ENCODE measurements at places on chromosomes 16 and 17.

GRCh38 chr17:72502371-72503341 is 381.8 kb downstream of the SOX9 start:
- DNase-seq: no peak

DNA sequence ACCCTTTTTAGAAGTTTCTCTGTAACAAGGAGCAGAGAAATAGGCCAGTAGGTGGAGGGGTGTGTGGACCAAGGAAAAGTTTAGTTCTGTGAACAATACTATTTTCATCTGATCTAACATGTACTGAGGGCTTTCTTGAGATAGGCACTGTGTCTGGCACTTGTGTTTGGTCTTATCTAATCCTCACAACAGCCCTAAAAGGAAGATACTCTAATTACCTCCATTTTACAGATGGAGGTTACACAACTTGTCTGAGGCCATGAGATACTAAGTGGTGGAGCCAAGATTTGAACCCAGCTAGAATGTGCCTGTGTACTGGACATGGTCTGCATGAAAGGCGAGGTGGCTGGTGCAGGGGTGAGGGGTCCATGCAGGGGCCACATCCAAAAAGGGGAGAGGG is 4.5 kb downstream of the TNFSF12 start:
- DNase-seq: no peak

GRCh38 chr16:8087146-8087545 is 503.2 kb downstream of the TMEM114 start:
- DNase-seq: no peak

- DNase-seq: no peak
Measured at GRCh38 chr16:88871349-88871702, 4.9 kb upstream of the PABPN1L start.

- DNase-seq: no peak
Measured at GRCh38 chr16:78957317-78958100, 643.0 kb downstream of the MAF start.

- no peak for DNase-seq
Measured at GRCh38 chr16:81505011-81505661, 60.5 kb downstream of the CMIP start.

DNA sequence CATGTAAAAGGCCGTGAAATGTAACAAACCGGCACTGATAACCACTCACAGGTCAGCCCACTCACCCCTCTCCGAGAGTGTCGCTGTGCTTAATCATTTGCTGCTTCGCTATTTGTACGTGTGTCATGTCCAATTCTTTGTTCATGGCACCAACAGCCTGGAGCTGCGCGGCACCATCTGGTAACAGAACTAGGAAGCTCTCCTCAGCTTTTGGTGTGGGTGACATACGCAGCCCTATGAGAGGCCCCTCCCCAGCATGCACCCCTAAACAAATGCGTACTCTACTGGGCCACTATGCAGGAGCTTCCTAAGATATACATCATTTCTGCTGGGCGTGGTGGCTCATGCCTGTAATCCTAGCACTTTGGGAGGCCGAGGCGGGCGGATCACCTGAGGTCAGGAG is 2.3 kb upstream of the PECAM1 start:
- DNase-seq: no peak

DNA sequence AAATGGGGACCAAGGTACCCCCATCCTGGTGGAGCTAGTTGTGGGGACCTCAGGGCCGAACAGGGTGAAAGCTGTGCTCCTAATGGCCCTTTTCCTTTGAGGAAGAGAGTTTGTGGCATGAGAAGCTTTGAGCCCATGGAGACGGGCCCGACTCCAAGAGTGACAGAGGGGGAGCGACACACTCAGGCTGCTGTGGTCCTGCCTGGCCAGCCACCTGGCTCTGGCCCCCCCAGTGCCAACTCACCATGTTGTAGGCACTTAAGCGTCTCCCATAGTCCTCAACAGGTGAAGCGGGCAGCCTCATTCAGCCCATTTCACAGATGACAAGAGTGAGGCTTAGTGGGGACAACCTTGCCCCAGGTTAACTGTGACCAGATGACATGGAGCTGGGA is 1.6 kb downstream of the IL21R start:
- DNase-seq: no peak

- DNase-seq: no peak
Measured at GRCh38 chr17:82296511-82297279, 20.7 kb downstream of the CD7 start.

DNA sequence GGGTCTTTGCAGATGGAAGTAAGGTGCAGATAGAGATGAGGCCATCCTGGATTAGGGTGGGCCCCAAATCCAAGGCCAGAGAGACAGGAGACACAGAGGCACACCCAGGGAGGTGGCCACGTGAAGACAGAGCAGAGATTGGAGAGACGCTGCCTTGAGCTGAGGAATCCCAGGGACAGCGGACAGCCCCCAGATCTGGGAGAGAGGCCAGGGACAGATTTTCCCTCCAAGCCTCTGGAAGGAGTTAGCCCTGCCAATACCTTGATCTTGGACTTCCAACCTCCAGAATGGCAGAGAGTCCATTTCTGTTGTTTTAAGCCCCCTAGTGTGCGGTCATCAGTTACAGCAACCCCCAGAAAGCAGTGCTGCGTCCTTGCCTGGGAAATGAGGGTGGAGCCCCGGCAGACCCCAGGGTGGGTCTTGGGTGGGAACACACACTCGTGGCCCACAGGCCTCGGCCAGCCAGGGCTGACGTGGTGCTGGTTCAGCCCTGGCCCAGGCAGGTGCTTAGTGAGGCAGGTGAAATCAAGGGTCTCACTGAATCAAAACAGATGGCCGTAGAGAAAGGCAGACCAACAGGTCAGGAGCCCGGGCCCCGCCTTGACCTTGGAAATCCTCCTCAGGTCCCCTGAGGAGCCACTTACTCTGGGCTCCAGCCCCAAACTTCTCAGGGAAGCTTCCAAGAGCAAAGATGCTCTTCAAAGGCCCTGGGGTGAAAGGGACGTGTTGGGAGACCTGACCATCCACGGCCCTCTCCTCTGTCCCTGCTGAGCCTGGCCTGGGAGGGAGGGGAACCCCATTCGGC is 169.3 kb downstream of the RBFOX3 start:
- no peak for DNase-seq

DNA sequence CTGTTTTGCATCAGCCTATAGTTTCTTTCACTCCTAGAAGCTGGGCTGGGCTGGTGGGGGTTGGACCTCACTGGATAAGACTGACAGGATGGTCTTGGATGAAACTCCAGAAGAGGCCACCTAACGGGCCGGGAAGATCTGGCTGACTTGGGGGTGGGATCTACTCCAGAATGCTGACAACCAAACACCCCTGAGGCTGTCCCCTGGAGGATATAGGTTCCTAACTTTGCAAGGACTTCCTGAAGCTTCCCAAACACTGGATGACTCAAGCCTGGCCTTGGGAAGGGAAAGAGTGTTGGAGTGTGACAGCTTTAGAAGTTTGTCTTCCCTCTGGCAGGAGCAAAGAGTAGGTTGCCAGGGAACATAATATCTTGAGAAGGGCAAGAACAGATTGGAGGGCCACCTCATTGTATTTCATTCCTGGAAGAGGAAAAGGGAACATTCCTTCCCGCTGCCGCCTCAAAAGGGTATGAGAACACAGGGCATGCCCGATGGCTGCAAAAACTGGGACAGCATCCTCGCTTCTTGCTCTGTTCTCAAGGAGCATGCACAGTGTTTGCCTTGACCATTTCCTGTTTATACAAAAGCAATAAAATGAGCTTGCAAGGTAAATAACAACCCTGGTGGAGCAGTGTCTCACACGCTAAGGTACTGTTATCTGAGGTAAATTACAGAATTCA is 6.8 kb upstream of the CYB5B start:
- DNase-seq: peak; percentile 41

- no peak for DNase-seq
Measured at GRCh38 chr16:24440306-24440705, 99.1 kb upstream of the RBBP6 start.

- no peak for DNase-seq
Measured at GRCh38 chr17:76542566-76542971, 2.7 kb downstream of the PRCD start.

GRCh38 chr16:77213542-77214106 is 14.4 kb downstream of the SYCE1L start:
- DNase-seq: no peak

DNA sequence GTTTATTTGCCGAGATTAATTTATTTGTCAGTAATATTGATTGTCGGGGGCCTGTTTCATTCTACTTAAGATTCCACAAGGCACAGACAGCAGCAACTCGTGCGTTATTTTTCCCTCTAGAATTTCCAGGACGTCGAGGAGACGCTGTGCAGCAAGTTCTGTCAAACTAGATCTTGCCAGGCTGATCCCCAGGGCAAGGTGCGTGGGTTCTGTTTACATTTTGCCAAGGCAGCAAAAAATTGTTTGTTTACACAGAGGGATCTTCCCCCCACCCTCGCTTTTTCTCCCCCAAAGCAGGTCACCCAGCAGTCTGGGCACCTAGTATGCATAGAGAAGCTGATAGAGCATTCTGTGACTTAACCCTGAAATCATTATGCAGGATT is 111.4 kb downstream of the IRX3 start:
- no peak for DNase-seq

DNA sequence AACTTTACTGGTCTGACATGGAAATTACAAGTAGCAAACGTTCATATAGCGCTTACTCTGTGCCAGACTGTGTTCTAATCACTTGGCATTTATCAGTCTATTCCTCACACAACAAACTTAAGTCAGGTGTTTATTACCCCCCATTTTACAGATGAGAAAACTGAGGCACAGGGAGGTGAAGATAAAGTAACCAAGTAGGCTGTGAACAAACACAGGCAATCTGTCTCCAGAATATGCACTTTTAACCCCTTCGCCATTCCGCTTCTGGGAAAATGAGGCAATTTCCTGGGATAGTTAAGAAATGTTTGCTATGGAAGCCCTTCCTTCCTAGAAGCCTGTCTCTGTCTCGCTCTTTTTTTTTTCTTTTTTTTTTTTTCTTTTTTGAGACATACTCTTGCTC is 12.2 kb upstream of the CXCL16 start:
- DNase-seq: no peak

- no peak for DNase-seq
Measured at GRCh38 chr17:62753562-62753961, 54.6 kb downstream of the MARCHF10 start.

- DNase-seq: peak; percentile 60
Measured at GRCh38 chr16:180101-180675, at the start of gene HBQ1. Gene HBQ1, plus strand, starts transcription at chr16:180459. Its CDS starts 28 bp downstream, at chr16:180487.
